NCI-H2171 treated with DMSO at 0.1 percent for 48 hours (cell line): ENCODE measurements at places on chromosomes 4 and X.

GRCh38 chrX:3733043-3733430, 19.6 kb upstream of the PRKX start:
- no peak for DNase-seq

DNA sequence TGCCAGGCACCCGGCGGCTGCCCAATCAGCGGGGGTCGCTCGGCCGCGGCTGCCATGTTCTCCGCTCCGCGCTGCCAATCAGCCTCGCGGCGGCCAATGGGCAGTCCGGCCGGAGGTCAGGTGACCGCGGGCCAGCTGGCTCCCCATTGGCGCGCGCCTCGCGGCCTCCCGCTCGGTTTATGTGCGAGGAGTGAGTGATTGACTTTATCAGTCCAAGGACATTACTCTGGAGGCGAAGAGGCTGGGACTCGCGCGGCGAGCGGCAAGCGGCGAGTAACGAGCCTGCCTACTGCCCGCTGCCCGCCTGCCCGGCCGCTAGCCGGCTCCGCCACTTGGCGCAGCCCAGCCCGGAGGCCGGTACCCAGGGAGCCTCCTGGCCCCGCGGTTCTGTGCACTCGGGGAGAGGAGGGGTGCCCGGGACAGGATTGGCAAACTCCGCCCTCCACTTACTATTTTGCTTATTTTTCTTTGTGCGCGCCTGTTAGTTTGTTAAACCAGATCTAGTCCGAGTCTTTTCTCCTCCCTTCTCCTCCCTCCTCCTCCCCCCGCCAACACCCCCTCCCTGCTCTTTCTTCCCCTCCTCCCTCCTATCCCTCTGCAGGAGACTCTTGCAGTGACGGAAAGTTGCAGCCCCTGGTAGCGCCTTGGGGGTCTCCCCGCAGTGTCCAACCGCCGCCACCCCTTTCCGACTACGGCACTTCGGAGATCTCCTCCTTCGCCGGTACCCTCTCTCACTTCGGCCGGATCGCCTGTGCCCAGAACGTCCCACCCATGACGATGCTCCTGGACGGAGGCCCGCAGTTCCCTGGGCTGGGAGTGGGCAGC, at the start of gene ZIC3:
Gene ZIC3 (plus strand): TSS at position 207 of the 825 bp plus-strand sequence. CDS start 565 bp downstream, at position 772.
- peak; percentile 37 for DNase-seq

DNA sequence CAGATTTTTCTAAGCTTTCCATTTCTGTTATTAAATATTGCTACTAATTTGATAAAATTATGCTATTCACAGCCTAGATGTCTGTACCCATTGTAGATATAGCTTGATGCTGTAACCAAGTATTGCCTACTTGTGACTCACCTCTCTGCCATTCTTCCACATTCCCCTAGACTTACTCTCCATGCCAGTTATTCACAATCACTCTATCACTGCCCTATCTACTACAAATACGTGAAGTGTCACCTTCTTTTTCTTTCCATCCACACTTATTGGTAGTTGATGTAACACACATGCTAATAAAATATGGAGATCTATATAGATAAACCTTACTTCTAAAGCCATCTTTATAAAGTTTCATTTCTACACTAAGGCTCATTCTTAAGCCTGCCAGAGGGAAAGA, 179.4 kb upstream of the PACRGL start:
- no peak for DNase-seq

DNA sequence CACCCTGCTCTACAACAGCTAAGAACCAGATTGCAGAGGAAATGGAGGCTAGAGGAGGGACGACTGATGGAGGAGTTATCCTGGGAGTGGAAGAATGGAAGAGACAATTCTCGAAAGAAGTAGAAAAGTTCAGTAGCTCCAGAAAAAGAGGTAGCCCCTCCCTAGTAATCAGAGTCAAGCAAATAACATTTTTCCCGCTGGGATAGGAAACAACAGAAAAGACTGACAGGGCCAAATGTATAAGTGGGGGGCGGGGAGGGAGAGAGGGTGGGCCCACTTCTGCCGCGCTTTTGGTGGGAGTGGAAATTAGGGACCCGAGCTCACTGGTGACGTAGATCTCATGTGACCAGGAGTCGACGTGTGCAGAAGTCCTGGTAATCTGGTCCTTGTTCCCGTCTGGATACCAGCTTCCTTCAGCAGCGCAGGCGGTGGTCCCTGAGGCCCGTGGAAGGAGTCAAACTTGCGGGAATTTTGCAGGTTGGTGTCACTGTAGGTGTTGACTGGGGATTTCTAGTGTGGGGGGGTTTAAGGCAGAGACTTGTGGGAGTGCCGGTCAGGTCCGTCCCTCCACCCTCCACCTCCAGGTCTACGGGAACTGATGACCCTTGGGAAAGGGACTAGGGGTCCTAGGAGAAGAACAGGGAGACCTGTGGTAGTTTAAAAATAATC, at the start of gene TCEAL9:
Gene TCEAL9 (plus strand): TSS at position 377 of the 669 bp plus-strand sequence. CDS start 1,179 bp downstream, outside the sequence.
- DNase-seq: peak; percentile 83

DNA sequence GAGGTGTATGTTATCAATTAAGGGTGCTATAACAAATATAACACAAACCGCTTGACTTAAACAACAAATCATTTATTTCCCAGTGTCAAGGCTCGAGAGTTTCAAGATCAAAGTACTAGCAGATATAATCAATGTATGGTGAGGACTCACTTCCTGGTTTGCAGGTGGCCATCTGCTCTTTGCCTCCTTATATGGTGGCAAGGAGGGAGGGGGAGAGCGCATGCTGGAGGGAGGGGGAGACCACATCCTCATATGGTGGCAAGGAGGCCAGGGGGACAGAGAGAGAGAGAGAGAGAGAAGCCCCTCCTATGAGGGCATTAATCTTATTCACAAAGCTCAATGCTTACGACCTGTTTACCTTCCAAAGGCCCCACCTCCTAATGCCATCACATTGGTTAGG, 372.3 kb upstream of the SPOCK3 start:
- no peak for DNase-seq

DNA sequence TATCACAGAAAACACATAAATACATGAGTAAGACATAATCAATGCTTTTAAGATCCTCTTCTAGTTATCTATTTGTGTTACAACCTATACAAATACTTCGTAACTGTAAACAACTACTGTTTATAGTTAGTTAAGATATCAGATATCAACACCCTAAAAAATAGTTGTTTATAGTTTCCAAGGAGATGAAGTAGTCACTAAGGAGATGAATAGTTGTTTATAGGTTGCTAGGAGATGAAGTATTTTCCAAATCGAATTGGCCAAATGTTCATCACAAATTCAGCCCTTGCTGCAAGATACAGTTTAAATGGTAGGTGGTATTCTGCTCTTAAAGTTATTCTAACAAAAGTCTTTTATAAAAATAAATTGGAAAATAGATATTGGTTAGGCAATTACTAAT, 618.2 kb upstream of the PCDH10 start:
- peak; percentile 53 for DNase-seq

DNA sequence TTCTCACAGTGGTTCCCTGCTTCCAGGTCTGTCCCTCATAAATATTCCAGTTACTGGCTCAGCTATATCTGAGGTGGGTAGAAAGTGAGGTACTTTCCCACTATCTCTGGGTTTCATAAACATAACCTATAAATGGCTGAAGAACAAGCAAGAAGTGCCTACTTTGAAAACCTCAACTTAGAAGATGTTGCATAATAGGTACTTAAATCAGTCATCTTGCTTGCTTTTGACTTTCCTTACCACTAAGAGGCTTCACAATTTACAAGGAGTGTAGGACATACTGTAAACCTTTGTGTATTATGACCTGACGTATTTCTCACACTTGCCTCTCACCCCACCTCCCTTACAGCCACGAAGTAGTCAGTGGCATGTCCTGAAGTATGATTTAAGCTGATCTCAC, 145.9 kb downstream of the PCDH19 start:
- DNase-seq: no peak

DNA sequence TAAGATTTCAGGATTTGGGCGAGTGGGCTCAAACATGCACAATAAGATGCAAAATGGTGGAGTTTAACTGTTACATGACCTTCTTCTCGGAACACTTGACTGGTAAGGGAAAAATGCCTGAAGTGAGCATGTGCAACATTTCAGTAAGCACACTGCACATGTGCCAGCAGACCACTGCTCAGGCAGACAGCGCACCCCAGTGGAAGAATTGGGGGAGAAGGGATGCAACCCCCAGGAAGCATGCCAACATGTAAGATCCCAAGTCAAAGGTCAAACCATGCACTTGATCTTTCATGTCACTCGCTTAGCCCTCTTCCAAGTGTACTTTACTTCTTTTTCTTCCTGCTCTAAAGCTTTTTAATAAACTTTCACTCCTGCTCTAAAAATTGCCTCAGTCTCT, 256.3 kb downstream of the CENPC start:
- DNase-seq: peak; percentile 1

DNA sequence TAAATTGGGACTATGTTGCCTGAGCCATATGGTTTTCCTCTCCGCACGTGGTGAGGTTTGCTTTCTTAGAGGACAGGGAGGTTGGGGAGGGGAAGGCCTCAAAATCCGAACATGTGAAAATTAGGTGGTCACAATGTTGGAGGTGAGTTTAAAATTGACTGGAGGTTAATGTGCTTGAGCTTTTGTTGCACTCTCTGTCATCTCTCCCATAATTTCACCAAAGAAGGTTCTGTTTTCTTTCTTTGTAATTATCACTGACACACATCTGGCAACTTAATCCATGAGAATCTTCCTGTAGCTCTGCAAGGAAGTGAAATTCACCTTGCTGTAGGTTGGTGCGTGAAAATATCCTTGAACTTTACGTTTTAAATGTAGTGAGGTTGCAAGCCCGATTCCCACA, 225.5 kb downstream of the PDGFC start:
- DNase-seq: no peak

GRCh38 chr4:38162240-38162784, 202.1 kb downstream of the PTTG2 start:
- DNase-seq: no peak
